PC-3 (cell line): ENCODE measurements at places on chromosomes 1 and 21. TPM values are rescaled to one million over a fixed set of nuclear protein-coding genes. Genes with fewer than 3 reads are reported as not detected.

DNA sequence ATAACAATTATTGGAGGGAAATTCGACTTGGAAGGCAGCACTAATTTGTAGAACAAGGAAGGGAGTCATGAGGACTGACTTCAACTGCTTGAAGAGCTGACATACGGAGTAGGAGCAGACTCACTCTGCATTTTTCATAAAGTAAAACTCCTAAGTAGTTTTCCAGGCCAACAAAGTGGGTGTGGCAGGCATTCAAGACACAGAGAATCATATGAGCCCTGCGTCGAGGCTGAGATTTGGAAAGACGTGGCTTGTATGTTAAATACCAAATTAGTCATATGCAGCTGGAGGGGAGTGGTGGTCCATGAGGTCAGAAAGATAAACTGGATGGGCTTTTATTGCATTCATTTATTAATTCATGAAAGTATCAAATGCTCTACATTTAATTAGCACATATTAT, 255.7 kb upstream of the JUN start:
- H3K27me3 ChIP-seq, result no peaks in the 10 kb centered on the region
- no peak overlapping the region for H3K27ac ChIP-seq
- H3K4me1 ChIP-seq, result peaks cover 12% of the 10 kb centered on the region
- H3K4me3 ChIP-seq, result no peak overlapping the region

DNA sequence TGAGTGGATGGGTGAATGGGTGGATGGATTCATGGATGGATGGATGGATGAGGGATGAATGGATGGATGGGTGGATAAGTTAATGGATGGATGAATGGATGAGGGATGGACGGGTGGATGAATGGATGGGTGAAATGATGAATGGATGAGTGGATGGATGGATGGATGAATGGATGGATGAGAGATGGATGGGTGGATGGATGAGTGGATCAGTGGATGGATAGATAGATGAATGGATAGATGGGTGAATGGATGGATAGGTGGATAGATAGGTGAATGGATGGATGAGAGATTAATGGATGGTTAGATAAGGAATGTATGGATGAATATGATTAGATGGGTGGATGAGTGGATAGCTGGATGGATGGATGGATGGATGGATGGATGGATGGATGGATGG, 313.5 kb downstream of the NPHP4 start:
- H3K27me3 ChIP-seq, result peaks cover 21% of the 10 kb centered on the region
- no peak overlapping the region for H3K4me3 ChIP-seq
- DNase-seq, result no peak
- no peaks in the 10 kb centered on the region for H3K36me3 ChIP-seq
- no peak overlapping the region for H3K27ac ChIP-seq
- no peaks in the 10 kb centered on the region for H3K4me1 ChIP-seq

GRCh38 chr21:33339918-33340317, 15.1 kb downstream of the IFNAR1 start:
- H3K27me3 ChIP-seq, result no peaks in the 10 kb centered on the region
- H3K36me3 ChIP-seq, result peaks cover 12% of the 10 kb centered on the region
- no peak for DNase-seq

- H3K36me3 ChIP-seq, result no peaks in the 10 kb centered on the region
- no peak overlapping the region for H3K27ac ChIP-seq
- peak; percentile 80 for DNase-seq
- no peaks in the 10 kb centered on the region for H3K4me1 ChIP-seq
These were observed 10.2 kb downstream of the ADAM30 start for GRCh38 chr1:119885903-119886783.

DNA sequence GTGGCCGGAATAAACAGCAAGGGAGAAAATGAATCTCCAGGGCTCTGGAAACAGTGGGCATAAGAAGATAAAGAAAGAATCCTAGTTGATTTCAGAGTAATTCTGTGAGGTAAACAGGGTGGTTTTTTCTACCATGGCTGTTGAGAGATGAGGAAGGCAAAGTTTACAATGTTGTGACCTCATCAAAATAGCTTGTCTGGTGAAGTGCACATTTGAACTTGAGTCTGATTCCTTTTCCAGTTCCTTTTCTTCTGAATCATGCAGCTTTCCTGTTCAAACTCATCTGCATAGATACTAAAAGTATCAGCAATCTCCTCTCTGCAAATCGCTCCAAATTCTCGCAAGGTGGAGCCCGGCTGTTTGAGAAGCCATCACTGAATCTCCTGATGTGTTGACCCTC, 161.7 kb downstream of the PLPP3 start:
- no peak overlapping the region for H3K27ac ChIP-seq
- H3K4me3 ChIP-seq, result no peak overlapping the region
- H3K4me1 ChIP-seq, result peaks cover 34% of the 10 kb centered on the region

DNA sequence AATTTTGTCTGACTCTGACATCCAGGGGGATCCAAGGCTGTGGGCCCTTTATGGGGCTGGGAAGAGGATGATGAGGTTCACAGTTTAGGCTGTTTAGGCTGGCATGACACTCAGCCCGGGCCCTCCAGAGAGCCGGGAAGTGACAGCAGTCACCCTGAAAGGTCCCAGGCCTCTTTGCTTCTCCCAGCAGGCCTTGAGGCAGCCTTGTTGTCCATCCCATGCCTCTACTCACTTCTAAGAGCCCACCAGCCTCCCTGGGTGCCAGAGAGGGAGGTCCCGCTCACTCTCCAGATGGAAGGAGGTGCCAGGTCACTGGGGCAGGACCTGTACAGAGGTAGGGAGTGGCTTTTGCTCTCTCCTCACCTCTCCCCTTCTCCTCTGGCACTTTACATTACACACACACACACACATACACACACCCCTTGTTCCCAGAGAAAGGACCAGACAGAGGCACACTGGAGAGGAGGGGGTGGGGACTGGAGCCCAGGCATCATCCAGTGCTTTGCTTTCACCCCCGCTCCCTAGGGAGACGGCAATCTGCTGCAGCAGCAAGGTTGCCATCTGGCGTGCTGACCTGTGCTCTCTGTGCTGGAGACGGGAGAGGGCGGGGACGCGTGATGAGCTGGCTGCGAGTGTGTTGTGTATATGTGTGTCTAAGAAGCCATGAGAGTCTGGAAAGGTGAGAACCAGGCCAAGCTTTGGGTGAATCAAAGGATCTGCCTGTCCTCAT, 4.6 kb downstream of the KLHDC8A start:
- peak; percentile 58 for DNase-seq
- H3K4me1 ChIP-seq, result peaks cover 18% of the 10 kb centered on the region
- H3K36me3 ChIP-seq, result no peaks in the 10 kb centered on the region

DNA sequence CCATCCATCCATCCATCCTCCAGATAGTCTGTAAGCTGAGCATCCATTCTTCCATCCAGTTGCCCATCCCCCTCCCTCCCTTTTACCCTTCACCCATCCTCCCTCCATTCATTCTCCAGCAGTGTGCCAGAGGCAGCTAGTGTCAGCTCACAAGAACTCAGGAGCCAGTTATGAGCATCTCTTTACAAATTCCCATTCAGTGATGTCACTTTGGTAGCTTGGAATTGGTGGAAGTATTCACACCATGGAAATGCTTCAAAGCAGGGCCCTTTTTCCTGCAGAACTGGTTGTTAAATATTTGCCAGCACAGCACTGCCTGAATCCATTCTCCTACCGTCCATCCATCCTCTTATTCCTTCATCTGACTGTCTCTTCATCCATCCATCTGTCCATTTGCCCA, 72.5 kb downstream of the ARHGEF10L start:
- H3K4me1 ChIP-seq, result no peaks in the 10 kb centered on the region
- no peaks in the 10 kb centered on the region for H3K27me3 ChIP-seq
- no peaks in the 10 kb centered on the region for H3K36me3 ChIP-seq
- no peak overlapping the region for H3K27ac ChIP-seq

DNA sequence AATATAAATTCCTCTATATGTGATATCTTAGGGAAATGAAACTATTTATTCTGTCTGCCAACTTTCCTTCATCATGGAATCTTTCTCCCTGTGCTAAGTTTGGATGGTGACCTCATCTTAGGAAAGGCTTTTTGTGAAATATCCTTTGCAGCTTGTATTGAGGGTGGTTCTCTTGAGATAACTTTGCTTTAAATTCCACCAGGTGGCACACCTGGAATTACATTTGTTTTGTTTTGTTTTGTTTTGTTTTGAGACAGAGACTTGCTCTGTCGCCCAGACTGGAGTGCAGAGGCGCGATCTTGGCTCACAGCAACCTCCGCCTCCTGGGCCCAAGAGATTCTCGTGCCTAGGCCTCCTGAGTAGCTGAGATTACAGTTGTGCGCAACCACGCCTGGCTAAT, 7.6 kb upstream of the CD1A start:
- peaks cover 40% of the 10 kb centered on the region for H3K27me3 ChIP-seq
- no peak overlapping the region for H3K4me3 ChIP-seq
- DNase-seq, result peak; percentile 44
- H3K36me3 ChIP-seq, result no peaks in the 10 kb centered on the region
- H3K27ac ChIP-seq, result no peak overlapping the region

The MAST2 gene
- 29.3 and 33.7 TPM in 2 replicates for total RNA-seq

DNA sequence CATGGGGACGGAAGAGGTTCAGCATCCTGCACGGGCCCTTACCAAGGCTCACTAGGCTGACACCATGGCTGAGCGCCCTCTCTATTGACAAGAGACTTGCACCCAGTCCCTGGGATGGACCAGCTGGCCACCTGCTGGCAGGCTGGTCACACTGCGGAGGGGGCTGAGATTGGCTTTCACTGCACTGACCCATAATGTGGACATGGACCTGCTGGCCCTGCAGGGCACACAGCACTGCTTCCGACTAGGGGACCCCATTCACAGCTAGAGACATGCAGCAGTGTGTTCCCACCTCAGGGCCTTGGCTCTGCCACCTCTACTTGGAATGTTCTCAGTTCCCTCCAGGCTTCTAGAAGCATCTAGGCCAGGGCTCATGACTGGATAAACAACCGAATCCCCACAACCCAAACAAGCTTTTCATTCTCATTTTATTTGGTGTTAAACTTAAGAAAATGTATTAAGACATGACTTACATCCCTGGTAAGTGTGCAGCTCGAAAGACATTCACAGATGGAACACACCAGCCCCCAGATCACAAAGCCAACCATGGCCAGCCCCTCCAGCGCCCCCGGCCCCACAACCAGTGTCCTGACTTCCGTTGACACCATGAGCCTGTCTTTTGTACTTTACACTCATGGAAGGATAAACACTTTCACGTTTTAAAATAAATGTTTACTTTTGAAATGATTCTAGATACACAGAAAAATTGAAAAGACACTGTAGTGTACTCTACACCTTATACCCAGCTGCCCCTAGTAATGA, 9.3 kb upstream of the SRARP start:
- no peaks in the 10 kb centered on the region for H3K36me3 ChIP-seq
- no peak overlapping the region for H3K27ac ChIP-seq
- no peaks in the 10 kb centered on the region for H3K4me1 ChIP-seq
- H3K4me3 ChIP-seq, result no peak overlapping the region
- H3K27me3 ChIP-seq, result no peaks in the 10 kb centered on the region
- DNase-seq, result peak; percentile 68

DNA sequence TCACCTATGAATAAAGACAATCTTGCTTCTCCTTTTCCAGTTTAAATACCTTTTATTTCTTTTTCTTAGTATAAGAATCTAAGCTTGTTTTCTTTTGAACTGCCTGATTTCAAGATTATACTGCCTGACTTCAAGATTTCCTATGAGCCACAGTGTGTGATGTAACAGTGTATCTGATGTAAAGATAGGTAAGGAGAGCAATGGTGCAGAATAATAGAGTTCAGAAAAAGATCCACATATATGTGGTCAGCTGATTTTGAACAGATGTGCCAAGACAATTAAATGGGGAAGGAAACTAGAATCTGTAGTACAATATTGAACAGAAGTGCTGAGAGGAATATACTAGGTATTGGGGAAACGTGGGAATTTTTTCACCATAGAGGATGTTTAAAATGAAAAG, 21.0 kb downstream of the EXO1 start:
- H3K4me3 ChIP-seq, result no peak overlapping the region
- DNase-seq, result no peak
- no peaks in the 10 kb centered on the region for H3K4me1 ChIP-seq
- no peaks in the 10 kb centered on the region for H3K27me3 ChIP-seq

DNA sequence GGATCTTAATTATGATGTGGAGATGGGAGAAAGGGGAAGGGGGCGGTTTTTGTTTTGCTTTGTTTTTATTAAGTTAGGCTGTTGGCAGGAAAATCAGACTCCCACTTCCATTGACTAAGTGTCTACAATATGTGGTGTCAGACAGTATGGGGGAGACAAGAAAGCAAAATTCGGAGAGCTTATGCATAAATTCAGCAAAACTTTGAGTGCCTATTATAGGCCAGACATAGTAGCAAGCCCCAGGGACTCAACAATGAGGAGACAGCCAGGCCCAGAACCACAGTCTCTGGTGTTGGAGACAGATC, 835 bp upstream of the TSPAN2 start:
- no peak for DNase-seq
- peak overlapping the region; percentile 96 for H3K4me3 ChIP-seq
- no peaks in the 10 kb centered on the region for H3K27me3 ChIP-seq
- H3K36me3 ChIP-seq, result no peaks in the 10 kb centered on the region

DNA sequence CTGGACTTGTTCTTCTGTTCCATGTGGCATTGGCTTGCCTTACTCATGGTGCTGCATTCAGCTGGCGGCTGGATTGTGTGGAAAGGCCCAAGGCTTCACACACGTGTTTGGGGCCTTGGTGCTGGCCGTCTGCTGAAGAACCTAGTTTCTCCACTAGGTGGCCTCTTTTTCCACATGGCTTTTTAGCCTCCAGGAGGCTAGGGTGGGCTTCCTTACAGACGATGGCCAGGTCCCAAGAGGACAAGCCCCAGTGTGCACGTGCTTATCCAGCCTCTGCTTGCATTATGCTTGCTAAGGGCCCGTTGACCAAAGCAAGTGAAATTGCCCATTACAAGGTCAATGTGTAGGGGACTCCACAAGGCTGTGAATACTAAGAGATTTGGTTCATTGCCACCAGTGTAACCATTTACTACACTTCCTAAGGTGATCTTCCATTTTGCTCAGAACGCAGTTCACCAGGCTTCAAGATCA, 47.5 kb upstream of the FOXO6 start:
- no peaks in the 10 kb centered on the region for H3K27me3 ChIP-seq
- peak; percentile 31 for DNase-seq
- H3K27ac ChIP-seq, result no peak overlapping the region
- H3K36me3 ChIP-seq, result no peaks in the 10 kb centered on the region
- no peak overlapping the region for H3K4me3 ChIP-seq

DNA sequence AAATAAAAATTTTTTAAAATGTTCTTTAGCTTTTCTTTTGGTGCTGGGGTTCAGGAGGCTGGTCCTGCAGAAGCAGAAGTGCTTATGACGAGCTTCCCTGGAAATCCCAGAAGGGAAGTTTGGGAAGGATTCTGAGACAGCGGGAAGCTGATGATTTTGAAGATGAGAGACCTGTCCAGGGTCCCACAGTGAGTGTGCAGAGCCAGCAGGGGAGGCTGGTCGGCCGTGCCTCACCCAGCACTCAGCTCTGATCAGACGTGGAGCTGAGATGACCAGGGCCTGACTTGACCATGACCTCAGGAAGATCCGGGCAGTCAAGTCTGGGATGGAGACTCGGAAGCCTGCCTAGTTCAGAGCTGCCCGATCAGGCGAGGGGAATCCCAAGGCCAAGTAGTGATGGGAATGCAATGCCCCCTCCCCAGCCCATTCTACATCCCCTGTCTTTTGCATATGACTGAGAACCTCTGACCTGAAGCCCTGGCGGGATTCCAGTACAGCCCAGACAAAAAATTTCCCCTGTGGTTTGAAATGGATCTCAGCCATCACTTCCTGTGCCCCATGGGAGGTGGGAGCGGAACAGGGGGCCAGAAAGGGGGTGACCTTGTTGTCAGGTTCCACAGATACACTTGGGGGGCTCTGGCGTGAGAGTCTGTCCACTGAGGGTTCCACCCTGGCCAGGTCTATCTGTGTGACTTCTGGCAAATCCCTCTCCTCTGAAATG, 96.8 kb upstream of the RUNX3 start:
- peaks cover 19% of the 10 kb centered on the region for H3K4me1 ChIP-seq
- H3K27me3 ChIP-seq, result no peaks in the 10 kb centered on the region
- DNase-seq, result no peak
- no peak overlapping the region for H3K4me3 ChIP-seq
- no peaks in the 10 kb centered on the region for H3K36me3 ChIP-seq

The TMEM125 gene
- total RNA-seq, result 8.6 and 9.8 TPM in 2 replicates

The GJB5 gene
- total RNA-seq, result 7.2 and 8.1 TPM in 2 replicates
